Stimulated activated CD8-positive, alpha-beta memory T cell treated with anti-CD3 and anti-CD28 coated beads, Interleukin-4, amount 100 ng/mL, for 1 hour (primary cell): ENCODE measurements at places on chromosomes 11 and 22.

- no peak for DNase-seq
Observed at GRCh38 chr11:64850979-64851567, 6.6 kb upstream of the CDC42BPG start.

DNA sequence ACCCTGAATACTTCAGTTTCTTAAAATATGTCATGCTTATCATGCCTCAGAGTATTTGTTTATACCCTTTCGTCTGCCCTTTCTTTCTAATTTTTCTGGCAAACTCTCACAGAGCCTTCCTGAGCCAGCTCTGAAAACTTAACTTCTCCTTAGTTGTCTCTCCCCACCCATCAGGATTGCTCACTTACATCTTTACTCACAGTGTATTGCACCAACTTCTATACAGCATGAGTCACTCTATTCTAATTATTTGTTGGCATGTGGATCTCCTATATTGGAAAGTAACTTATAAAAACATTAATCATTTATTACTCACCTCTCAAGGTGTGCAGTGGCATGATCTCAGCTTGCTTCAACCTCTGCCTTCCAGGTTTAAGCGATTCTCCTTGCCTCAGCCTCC, 114.9 kb downstream of the FANCF start:
- no peak for DNase-seq

DNA sequence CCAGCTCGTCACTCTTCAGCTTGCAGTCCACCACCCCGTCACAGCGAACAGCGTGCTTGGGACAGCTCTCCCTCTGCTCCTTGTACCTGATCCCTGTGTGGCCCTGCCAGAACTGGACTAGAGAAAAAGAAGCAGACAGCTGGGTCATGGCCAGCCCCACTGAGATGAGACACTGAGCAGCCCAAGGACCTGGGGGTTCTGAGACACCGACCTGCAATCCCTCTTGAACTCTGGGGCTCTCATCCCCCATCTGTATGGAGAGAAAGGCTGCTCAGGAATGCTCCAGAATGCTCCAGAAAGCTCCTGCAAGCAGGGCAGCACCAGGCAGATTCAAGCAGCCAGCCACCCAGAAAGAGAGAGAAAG, 14.8 kb downstream of the TMPRSS13 start:
- DNase-seq, result no peak

DNA sequence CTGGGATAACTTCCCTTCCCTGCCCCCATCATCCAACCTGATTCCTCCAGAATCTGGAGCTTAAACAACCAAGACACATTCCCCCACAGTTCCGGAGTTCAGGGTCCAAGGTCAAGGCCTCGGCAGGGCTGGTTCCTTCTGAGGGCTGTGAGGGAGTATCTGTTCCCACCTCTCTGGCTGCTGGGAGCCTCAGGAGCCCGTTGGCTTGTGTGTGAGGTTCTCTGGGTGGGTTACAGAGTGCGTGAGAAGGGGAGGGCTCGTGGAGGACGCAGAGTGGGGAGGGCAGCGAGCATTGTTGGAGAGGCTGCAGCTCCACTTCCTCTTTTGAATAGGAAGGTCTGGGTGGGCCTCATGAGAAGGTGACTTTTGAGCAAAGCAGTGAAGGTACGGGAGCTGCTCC, 8.5 kb downstream of the SERHL2 start:
- no peak for DNase-seq

DNA sequence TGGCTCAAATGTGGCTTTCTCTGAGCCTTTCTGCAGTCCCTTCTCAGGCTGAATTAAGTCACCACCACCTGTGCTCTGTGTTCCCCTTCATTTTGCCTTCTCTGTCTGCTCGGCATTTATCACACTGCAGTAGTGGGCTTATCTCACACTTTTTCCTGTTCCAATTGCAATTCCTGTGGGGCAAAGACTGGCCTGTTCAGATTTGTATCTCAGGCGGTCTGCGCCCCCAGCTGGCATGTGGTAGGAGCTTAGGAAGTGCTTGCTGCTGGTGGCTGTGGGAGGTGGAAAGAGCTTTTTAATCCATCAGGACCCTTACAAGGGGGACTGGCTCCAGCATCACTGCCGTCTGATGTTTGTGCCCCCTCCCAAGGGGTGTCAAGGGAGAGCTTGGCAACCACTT, 21.2 kb downstream of the BMAL1 start:
- DNase-seq, result no peak

DNA sequence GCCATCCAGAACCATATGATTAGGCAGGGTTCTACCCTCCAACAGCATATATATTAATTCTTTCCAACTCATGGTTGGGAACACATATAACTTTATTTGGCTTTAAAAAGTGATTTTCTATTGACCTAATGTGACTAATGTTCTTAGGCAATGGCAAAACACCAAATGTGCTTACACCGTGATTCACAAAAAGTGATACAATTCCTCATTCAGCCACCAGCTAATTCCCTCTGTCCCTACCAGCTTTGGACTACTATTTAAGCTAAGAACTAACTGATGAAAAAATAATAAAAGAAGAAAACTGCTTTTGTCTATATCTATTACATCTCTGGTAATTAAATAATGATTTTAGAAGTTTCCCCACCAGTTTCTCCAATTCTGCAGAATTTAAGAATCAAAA, 4.7 kb downstream of the CTSC start:
- DNase-seq, result no peak

GRCh38 chr22:19289475-19290161, 1.9 kb downstream of the CLTCL1 start:
- no peak for DNase-seq

- no peak for DNase-seq
Observed at GRCh38 chr11:122803306-122803705, 35.0 kb upstream of the CRTAM start.

- DNase-seq, result no peak
Observed at GRCh38 chr22:22425783-22426624, 82.5 kb downstream of the ZNF280B start.

- DNase-seq, result no peak
Observed at GRCh38 chr11:111334532-111335502, 36.5 kb downstream of the POU2AF3 start.

GRCh38 chr11:5090668-5091067, 21.3 kb downstream of the OR52E1 start:
- no peak for DNase-seq

DNA sequence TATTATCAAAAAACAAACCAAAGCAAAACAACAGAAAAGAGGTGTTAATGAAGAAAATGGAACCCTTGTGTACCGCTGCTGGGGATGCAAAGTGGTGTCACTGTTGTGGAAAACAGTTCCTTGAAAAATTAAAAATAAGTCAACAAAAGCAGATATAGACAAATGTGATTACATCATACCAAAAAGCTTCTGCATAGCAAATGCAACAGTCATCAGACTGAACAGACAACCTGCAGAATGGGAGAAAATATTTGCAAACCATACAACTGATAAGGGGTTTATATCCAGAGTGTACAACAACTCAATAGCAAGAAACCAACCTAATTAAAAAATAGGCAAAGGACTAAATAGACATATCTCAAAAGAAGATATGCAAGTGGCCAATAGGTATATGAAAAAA, 22.9 kb upstream of the CARS1 start:
- no peak for DNase-seq

DNA sequence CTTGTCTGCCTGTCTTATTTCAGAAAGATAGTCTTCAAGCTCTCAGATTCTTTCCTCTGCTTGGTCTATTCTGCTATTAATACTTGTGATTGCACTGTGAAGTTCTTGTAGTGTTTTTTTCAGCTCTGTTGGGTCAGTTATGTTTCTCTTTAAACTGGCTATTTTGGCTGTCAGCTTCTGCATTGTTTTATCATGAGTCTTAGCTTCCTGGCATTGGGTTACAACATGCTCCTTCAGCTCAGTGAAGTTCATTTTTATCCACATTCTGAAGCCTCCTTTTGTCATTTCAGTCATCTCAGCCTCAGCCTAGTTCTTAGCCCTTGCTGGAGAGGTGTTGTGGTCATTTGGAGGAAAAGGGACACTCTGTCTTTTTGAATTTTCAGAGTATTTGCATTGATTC, 15.5 kb upstream of the DEPDC7 start:
- no peak for DNase-seq

DNA sequence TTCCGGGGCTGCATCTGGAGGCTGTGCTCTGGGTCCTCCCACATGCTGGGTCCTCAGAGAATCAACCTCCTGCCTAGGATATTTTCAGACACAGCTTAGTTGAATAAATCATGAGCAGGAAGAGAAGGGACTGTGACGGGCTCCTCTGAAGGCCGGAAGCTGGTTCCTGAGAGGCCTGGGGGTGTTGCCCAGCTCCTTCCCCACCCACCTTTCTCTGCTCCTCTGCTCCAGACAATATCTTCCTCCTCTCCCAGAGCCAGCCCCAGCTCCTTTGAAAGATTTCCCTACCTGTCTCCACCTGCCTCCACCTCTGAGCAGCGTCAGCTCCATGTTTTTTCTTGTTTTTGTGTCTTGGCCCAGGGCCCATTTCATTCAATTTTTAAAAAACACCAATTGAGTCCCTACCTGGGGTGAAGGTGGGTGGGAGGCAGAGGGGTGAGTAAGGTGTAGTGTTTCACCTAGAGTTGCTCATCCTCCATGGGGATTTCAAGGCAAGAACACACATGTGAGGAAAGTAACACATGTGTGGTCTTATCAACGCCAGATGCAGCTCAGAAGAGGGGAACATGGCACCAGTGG, 24.8 kb upstream of the THY1 start:
- no peak for DNase-seq

- no peak for DNase-seq
Observed at GRCh38 chr11:134385774-134386565, 26.1 kb downstream of the B3GAT1 start.

- DNase-seq, result no peak
Observed at GRCh38 chr11:117932947-117933346, 3.7 kb upstream of the TMPRSS13 start.

DNA sequence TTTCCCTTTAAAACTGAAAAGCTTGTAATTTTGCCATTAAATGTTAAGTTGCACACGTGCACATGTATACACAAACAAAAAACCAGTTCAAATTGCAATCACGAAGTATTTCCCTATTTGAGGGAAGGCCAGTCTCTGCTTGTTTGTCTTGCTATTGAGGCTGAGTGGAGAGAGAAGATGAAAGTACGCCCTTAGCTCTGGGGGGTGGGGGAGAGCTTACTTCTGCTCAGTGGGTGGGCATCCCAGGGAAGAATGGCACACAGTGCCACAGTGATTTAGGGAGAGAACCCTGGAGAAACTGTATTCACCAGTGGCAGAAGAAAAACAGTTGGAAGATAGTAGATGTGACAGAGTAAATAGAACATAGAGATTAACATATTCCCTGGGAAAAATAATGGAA, 8.7 kb downstream of the YAP1 start:
- no peak for DNase-seq

GRCh38 chr11:26439854-26440253, 107.9 kb downstream of the ANO3 start:
- no peak for DNase-seq

DNA sequence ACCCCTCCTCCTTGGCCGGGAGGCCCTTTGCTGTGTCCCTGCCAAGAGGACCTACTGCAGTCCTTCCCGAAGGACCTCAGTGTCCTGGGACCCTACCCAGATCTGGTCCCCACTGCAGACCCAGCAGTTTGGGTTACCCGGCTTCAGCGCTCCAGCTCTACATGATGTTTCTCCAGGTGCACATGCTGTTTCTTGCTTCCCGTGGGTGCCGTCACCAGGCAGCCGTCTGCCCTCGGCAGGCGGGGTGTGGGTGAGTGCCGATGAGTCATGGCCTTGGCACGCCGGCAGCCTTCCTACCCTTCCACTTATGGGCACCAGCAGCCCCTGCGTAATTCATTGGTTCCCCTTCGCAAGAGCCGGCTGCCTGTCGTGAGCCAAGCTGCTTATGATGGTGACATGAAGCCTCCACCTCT, 101.8 kb downstream of the BCR start:
- DNase-seq, result no peak

DNA sequence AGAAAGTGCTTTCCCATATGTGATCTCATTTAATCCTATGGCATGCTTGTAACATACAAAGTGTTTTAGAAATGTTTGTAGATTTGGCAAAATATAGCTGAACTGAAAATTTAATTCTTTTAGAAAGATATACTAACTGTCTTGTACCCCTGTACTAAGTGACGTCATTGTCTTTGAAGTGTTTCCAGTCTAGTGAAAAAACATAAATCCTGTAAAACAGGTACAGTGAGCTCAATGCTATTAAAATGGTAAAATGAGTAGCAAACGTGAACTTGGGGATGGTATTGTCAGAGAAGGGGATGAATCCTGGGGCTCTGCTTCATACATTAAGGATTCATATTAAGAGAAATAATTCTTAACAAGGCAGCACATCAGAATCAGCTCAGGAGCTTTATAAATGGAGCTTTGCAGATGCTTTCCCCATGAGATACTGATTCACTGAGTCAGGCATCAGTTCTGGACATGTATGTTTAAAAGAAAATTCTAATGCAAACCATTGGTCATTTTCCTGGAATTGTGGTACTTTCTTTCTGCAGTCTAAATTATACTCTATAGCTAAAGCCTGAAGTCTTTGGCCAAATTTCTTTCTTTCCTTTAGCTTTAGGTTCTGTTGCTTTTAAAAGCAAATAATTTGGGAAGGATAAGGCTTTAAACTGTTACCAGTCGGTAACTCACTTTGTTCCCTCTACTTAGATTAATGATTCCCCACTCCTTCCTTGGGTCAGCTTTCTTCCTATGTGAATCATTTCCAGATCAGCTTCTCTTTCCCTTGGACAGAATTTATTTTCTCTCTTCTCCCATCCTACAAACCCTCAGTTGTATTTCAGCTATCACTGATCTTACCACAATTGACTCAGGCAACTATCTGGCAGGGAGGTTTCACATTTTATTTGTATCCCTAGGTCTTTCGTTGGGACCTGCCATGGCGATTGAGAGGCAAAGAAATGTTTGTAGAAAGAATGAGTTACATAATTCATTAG, 57.5 kb upstream of the DDI1 start:
- no peak for DNase-seq

GRCh38 chr11:44967930-44968496, 17.3 kb upstream of the TP53I11 start:
- no peak for DNase-seq

DNA sequence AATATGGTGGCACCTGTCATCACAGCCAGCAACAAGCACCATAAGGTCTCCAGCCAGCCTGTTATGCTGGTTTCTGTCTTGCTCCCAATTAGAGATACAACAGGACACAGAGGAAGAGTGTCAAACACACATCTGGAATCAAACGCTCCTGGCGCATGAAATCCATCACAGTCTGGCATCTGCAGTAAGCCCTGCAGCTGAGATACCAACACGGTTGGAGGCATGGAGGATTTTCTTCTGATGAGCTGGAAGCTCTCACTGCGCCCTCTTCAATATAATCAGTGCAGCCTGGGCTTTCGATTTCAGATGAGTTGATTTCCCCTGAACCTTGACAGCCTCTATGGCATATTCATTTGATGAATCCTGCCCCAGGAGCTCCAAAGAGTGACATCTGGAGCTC, 27.8 kb upstream of the CARS1 start:
- no peak for DNase-seq
